ENCODE measurements at places on chromosomes 4 and X.

- no peak for DNase-seq
Observed at GRCh38 chr4:180542445-180543100, 1700.6 kb upstream of the TENM3 start.

- no peak for DNase-seq
Observed at GRCh38 chrX:29798469-29798868, 416.9 kb upstream of the MAGEB2 start.

- no peak for DNase-seq
Observed at GRCh38 chr4:145583191-145584055, 35.8 kb upstream of the MMAA start.

DNA sequence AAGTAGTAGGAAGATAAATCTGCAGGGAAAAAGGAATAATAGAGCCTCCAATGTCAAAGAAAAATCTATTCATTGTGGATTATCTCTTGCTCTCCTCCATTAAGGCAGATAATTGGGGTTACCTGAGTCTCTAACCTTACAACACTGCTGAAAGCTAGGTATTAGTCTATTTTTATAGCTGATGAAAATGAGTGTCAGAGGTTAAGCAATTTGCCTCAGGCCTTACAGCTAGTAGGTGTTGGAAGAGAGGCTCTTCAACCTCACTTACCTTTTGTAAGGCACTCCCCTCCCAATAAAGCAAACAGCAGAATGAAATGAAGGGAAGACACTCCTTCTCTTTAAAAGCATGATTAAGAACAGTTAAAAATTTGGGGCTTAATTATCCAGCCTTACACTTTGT lies 45.4 kb upstream of the GAB1 start:
- no peak for DNase-seq

GRCh38 chrX:14801136-14801535 lies 71.7 kb downstream of the FANCB start:
- no peak for DNase-seq

GRCh38 chrX:78375894-78376293 lies 48.5 kb upstream of the CYSLTR1 start:
- no peak for DNase-seq

DNA sequence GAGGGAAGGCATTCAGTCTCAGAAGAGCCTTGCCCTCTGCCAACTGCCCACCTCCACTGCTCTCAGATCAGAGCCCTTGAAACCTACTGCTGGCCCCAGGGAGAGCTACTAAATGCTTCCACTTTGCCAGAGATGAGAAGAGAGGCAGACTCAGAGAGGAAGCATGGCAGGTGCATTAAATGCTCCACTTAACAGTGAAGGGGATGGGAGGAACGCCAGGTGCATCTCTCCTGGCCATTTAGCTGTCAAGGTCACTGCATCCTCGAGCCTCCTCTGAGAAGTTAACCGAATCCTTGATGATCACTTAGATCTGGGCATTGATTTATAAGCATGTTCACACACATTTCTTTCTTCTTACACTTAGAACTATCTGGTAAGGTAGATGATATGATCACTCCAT lies 15.0 kb downstream of the TRPC5 start:
- DNase-seq: no peak

GRCh38 chr4:101086801-101087586 lies 260.3 kb downstream of the PPP3CA start:
- no peak for DNase-seq

- DNase-seq: no peak
Observed at GRCh38 chrX:105463473-105463872, 243.0 kb upstream of the TEX13A start.

- no peak for DNase-seq
Observed at GRCh38 chr4:47651231-47651630, 166.2 kb downstream of the ATP10D start.

GRCh38 chr4:82733636-82734035 lies 65.0 kb downstream of the SCD5 start:
- DNase-seq: no peak

GRCh38 chr4:155929833-155930232 lies 23.8 kb downstream of the CTSO start:
- no peak for DNase-seq

Data from stimulated activated effector memory CD8-positive, alpha-beta T cell treated with anti-CD3 and anti-CD28 coated beads, Interleukin-12 subunit alpha, Interleukin-12 subunit beta, amount 100 ng/mL, for 72 hours (primary cell).